ENCODE measurements at places on chromosomes 1 and 21. TPM values are rescaled to one million over a fixed set of nuclear protein-coding genes. Genes with fewer than 3 reads are reported as not detected.

CLCA1 gene
- total RNA-seq = not detected

BLACAT1 gene
- 1.0 TPM for total RNA-seq

DNA sequence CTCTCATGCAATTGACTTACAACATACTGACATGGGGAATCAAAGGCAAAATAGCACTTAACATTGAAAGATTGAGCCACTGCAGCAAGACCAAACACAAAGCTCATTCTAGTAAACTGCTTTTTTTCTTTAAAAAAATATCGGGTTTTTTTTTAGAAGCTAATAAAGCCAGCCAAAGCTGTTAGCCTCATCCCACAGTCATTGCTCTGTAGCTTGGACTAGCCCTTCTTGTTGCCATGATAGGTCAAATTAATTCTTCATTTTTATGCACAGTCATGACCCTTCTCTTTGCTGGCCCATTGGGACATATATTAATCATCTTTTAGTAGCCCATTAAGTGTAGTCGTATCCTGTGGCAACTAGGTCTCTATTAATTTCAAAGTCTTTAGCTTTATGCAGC, 231.3 kb downstream of the ADGRL2 start:
- no peak for DNase-seq

SLC44A5 gene
- 0.47 TPM for total RNA-seq

ADAMTS5 gene
- 5.6 TPM for total RNA-seq

DNA sequence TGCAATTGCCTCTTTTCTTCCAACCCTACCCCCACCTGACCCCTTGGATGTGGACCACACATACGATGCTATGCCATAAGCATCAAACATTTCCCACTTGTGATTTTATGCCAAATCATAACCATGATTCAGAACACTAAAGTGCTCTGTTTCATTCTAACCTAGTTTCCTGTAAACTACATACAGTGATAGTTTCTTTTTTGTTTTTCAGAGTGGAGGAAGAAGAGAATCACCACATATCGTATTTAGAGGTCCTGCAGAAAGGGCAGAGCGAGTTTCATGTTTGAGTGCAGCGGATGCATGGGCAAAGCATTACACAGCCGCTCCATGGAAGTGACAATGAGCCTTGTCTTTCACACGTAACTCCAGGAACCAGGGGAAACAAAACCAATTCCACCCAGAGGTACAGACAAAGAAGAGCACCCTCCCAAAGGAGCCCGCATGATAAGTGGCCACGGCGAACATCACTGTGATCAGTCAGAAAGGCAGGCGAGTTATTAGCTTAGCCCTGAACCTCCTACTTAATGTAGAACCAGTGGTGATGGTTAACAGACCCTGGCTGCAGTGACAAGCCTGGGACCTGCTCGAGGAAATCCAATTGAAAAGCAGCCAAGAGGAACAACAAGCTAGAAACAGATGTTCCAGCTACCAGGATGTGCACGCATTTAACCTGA, 64.0 kb upstream of the ZNF281 start:
- DNase-seq = no peak

GRCh38 chr1:70467531-70467930, 56.5 kb downstream of the CTH start:
- DNase-seq = no peak

- no peak for DNase-seq
Observed at GRCh38 chr1:210597555-210598134, 268.9 kb downstream of the HHAT start.

CC2D1B gene
- 44.5 TPM for total RNA-seq

LRRC8B gene
- total RNA-seq = 16.4 TPM

Measured in lower lobe of right lung (tissue), 2 donors.